ENCODE measurements at places on chromosomes 3 and 15.
A peak's percentile ranks its signal among the peaks of the same experiment; 100 is the strongest.

DNA sequence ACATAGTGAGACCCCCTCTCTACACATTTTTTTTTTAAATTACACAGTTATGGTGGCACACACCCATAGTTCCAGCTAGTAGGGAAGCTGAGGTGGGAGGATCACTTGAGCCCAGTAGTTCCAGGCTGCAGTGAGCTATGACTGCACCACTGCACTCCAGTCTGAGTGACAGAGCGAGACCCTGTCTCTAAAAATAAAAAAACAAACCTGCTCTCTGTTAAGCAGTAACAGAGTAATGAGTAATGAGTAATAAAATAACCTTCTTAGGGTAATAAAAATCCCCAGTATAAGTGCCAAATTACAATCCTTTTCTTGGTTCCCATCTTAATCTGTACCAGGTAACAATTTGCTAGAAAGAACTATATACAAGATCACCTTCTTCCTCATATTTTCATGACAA, 65.9 kb upstream of the PLXND1 start:
- DNase-seq: no peak

DNA sequence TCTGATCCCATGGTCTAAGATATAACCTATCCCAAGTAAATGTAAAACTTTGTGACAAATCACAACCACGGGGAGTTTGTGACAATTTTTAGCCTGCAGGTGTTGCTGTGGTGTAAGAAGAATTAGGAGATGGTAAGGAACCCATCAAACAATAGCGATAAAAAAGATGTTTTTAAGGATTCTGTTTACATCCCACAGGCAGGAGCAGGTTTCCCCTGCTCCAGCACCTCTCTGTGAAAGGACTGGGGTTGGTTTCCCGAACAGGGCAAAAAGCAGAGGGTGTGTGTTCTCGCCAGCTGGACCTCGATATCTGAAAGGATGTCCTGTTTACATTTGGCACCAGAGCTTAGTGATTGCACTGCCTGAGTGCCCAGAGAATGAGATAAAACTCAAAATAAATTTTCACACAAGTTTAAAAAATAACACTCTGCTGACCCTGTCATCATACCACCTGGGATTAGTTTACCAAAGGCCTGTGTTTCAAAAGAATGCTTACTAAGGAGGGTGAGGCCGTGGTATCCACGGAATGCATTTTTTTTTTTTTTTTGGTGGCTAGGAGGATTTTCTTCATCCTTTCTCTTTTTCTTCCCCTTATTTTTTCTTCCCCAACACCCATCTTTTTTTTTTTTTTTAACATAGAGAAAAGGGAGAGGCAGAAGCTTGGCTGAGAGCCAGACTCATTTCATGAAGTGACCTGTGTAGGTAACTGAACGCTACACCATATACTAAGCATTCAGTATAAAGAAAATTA, 151.8 kb upstream of the DPH6 start:
- no peak for DNase-seq

DNA sequence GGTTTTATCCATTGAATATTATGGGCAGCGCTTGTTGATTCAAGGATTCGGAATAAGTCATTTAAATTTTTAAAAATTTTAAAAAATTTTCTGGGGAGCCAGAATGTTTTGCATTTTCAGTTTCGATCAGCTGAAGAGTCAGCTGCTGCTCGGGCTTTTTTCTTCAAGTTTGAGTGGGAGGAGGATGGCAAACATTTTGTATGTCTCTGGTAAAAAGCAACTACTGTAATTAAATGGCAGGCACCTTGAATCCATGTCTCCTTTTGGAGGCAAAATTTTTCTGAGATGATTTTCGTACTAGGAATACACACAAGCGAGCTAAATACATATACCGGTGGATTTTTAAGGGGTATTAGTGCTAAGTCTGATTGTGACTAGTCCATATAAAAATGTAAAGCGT, 612 bp downstream of the C3orf38 start:
- DNase-seq: peak; percentile 52

- no peak for DNase-seq
These were observed 137.6 kb downstream of the PEAK1 start for GRCh38 chr15:77282333-77282732.

DNA sequence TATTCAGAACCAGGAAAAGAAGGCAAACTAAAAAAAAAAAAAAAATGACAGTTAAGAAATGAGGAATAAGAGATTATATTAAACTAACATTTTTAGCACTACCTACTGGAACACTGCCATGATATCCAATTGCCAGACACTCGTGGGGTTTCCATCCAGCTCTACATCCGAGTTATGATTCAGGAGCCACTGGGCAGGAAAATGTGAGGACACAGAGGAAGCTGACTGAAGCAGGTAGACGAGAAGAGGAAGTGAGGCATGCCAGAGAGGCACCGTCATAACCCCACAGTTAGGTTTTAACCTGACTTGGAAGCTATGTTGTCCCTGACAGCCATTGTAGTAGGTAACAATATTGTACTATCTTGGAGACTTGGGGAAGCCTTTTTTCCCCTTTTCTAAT, 495.0 kb downstream of the NLGN1 start:
- no peak for DNase-seq

GRCh38 chr15:75352186-75353080, 5.6 kb downstream of the NEIL1 start:
- no peak for DNase-seq

DNA sequence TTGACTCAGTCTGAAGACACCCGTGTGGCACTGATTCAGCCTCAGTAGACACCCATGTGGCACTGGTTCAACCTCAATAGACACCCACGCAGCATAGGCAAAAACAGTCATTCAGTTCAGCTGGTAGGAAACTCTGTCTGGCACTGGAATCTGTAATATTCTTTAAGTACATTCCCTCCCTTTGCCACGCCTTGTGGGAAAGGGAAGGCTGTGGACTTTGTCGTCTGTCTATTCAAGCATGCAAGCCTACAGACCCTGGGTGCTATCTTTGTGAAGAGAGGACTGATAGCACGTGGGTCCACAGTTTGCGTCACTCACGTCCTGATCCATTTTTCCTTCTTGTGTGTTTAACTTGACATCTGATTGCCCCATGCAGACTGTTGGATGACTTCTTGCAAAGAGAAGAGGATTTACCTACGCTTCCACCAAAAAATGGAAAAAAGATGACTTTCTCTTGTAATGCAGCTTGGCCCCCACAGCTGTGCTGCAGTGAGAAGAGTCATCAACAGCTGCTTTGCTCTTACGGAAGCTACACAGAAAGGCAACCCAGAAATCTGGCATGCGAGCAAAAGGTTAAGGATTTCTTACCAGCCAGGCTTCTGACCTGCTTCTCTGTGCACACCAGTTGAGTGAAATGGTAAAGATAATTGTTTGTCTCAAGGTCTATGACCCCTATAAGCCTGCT, 278.1 kb downstream of the ULK4 start:
- DNase-seq: no peak

GRCh38 chr3:182786564-182787196, 6.6 kb upstream of the ATP11B start:
- no peak for DNase-seq

DNA sequence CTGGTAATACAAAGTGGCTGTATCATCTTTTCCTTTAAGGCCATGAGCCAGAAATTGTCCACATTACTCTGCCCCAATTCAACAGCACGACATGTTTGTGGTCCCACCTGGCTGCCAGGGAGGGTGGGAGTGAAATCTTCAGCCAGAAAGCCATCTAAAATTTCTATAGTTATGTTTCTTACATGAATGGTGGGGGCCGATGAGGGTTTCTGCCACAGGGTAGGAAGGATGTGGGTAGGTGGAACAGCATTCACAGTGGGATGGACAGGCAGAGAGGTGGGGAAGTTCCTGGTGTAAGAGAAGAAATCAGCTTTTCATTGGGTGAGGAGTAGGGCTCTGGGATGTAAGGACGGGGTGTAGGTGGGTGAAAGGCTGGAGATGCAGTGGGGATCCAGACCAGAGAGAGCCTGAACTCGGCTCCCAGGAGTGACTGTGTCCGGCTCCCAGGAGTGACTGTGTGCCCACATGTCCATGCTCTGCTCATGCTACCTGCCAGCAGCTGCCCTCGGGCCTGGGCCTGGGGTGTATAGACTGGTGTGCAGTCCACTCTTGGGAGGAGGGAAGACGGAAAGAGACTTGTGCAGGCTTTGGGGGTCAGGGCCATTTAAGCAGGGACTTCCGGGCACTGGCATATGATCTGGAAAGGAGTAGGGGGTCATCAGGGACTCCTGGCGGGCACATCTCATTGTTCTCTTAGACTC, 3.8 kb upstream of the FBLN2 start:
- DNase-seq: no peak

GRCh38 chr15:91133511-91133910, 33.5 kb downstream of the SV2B start:
- DNase-seq: no peak

DNA sequence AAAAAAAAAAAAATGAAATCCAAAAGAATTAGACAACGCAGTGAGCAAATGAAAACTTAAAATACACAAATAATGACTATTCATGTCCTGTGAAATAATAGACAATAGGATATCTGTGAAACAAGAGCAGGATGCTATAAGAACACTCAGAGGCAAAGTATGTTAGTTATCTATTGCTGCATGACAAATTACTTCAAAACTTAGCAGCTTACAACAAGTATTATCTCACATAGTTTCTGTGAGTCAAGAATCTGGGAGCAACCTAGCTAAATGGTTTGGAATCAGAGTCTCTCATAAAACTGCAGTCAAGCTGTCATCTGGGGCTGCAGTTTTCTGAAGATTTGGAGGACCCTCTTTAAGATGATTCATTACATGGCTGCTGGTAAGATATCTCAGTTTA, 36.5 kb upstream of the ZMAT3 start:
- DNase-seq: no peak

GRCh38 chr3:69791106-69791505, 51.8 kb downstream of the MITF start:
- no peak for DNase-seq

- DNase-seq: no peak
These were observed 53.6 kb upstream of the SNRPA1 start for GRCh38 chr15:101348643-101349042.

DNA sequence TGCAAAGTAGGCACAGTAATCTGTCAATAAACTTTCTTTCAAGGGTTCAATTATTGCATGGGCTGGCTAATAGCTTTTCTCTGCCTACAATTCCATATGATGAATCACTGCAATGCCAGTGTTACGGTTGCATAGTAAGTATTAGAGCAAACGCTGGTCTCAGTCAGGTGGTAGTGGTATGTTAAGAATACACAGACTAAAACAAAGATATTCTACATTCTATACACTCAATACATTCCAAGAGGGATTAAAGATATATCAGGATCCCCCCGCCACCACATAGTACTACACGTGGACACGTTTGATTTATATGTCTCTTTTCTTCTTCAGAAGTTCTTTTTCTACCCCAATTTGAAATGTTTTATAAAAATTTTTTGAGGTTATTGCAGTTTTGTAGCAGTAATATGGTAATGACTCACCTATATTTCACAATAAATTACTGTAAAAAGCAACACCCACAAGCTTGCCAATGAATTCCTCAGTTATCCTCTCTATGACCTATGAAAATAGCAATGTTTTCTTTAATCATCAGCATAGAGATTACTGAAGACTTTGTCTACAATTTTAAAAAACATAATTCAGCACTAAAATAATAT, 68.2 kb downstream of the CD200R1L start:
- DNase-seq: no peak

All from Kasumi-1 (cell line).